ENCODE measurements at places on chromosomes 6 and 20.
A peak's percentile ranks its signal among the peaks of the same experiment; 100 is the strongest.

- DNase-seq: no peak
Observed at GRCh38 chr20:20778676-20779075, 66.2 kb upstream of the RALGAPA2 start.

DNA sequence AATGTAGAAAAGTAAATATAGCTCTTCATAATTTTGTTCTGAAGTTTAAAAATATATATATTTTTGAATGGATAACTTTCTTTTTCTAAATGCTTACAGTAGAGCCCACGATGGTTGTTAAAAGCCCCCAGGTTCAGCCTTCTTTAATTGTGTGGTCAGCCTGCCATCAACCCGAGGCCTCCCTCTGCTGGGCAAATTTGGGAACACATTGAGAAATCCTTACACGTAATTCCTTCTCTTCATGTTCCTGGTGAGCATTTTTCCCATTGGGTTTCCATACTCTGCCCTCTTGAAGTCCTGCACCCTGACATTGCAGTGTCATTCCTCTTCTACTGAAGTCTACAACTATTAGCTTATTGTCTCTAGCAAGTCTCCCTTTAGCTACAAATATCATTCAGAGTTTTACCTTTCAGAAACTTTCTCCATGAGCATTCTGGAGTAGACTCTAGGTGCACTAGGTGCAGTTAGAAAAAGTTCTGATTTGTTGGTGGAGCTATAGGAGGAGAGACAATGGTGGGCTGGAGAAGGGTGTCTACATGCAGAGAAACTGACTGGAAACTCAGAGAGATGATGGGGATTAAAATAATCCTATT, 40.6 kb downstream of the TRIM38 start:
- peak; percentile 45 for DNase-seq

- DNase-seq: no peak
Observed at GRCh38 chr6:102902471-102902870, 1509.0 kb downstream of the GRIK2 start.

GRCh38 chr6:74075323-74075722, 379.3 kb downstream of the CD109 start:
- no peak for DNase-seq

DNA sequence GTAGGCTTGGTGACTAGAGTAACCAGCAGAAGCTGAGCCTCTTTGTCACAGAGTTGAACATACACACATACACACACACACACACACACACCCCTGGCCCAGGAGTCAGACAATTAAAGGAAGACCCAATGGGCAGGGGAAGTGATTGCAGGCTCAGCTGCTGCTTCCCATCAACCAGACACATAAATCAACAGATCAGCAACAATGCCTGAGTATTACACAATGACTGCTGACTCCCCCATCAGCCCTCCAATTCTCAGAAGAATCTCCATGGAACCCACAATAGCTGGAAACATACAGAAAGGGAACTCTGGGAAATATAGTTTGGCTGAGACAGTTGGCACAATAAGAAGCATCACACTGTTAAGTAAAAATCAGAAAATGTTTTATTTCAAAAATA, 270.4 kb upstream of the PLCB4 start:
- no peak for DNase-seq

GRCh38 chr6:88565409-88565811, 398.0 kb downstream of the RNGTT start:
- no peak for DNase-seq

DNA sequence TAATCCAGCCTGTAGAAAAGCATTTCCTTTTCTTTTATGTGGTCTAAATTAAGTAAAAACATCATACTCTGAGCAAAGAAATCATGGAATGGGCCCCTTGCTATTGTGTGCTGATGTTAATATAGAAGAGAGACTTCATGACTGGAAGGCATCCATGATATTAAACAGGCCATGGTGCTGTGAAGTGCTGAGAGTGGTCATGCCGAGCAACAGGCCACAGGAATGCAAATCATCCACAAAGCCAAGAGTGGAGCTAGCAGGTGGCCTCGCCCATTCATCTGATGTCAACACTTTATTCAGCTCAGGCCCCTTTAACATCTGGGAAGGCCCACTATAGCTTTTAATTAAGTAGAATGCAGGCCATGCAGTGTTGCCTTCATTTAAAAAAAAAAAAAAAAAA, 115.2 kb upstream of the HMGCLL1 start:
- no peak for DNase-seq

- DNase-seq: no peak
Observed at GRCh38 chr6:44404715-44405099, 17.2 kb downstream of the CDC5L start.

DNA sequence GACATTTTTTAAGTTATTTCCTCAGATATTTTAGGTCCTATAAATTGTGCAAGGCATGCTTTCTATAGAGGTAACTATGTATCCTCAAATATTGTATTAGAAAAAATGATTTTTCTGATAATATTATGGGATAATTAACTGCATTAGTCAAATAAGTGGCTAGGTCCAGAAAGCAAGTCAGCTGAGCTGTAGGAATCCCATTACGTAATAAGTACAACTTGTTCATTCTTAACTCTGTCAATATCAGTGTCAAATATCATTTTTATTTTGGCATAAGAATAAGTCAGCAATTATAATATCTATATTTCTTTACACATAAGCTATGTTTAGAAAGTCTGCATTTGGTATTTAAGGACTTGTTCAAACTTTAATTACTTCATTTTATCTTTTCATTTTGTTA, 830.9 kb upstream of the GJE1 start:
- DNase-seq: no peak

- no peak for DNase-seq
Observed at GRCh38 chr6:89310929-89311328, 4.2 kb downstream of the GABRR2 start.

DNA sequence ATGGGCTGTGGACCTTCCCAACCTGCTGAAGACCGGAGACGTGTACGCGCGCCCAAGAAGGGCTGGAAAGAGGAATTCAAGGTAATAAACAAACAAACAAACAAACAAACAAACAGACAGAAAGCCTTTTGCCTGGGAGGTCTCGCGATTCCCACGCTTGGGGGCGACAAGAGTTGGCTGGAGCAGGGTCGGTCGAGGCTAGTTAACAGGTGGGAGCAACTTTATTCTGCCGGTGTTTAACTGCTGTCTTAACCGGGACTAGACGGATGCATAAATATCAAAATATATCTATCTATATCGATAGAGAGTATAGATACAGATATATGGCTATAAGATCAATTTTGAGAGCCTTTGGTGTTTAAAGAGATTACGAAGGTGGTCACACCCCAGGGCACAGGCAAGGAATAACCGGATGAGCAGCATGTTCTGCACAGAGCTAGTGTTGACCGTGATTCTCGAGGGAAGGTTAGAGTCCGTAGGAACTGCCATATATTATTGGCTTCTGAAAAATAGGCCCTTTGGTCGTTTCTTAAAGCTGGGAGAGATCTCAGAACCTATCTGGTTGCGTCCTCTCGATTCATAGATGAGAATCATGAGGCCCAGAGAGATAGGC, 514 bp downstream of the STMND1 start:
- DNase-seq: no peak

GRCh38 chr20:3459881-3460307, 10.9 kb upstream of the ATRN start:
- DNase-seq: no peak

- DNase-seq: peak; percentile 71
Observed at GRCh38 chr20:53146201-53146891, 174.2 kb downstream of the TSHZ2 start.

DNA sequence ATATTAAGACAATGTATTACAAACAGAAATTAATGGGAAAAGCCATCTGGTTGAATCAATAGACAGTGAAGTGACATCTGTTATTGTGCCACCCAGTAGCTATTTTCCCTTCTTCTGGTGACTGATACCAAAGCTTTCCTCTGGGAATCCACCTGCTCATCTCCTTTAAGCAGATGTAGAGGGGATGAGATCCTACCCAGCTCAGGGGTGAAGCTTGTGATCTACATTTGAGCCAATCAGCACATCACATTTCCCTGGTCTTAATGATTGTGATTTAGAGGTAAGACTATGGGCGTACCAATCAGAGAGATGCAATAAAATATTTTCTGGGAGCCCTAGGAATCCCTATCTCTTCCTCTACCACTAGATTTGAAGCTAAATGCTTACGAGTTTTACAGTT, 782.9 kb downstream of the PTPRT start:
- DNase-seq: no peak

DNA sequence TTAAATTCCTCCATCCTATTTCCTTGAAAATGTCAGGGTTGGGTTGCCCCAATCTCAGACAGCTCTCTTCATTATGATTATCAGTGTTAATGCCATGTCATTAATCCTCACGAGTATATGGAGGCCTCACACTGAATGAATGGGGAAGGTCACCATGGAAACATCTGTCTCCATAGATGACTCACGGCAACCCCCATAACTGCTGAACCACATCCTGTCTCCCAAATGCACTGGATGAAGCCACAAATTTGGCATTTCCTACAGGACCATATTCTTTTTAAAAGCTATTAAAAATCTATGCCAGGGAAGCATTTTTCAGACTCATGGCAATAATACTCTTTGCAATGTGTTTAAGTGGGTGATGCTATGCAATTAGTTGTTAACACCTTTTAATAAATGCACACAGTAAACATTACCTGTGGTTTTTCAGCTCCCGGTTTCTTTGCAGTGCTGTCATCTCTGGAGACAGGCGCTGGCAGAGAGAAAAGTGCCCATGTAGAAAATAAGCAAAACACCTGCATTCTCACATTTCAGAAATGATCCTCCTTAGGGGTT, 80.1 kb upstream of the PTPRK start:
- DNase-seq: peak; percentile 55

DNA sequence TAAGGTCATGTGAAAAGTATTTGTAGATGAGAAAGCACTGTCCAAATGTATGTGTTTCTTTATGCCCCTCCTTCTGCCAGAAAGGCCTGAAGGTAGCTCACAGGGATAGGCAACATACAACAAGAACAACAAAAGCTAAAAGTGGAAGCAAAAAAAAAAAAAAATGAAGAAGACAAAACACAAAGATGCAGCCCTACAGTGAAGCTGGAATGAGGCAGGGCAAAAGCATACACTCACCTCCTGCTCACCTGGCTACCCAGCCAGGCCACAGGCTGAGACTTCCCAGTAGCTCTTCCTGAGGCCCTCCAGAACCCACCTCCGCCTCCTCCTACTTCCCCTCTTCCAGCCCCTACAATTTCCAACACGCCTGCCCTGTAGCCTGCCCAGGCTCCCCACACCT, 2.4 kb downstream of the UNC5CL start:
- DNase-seq: no peak

GRCh38 chr6:83920017-83920416, 60.5 kb downstream of the CYB5R4 start:
- DNase-seq: no peak

- DNase-seq: no peak
Observed at GRCh38 chr6:74073429-74073828, 377.4 kb downstream of the CD109 start.

GRCh38 chr6:76861403-76861802, 601.9 kb downstream of the HTR1B start:
- DNase-seq: peak; percentile 9

GRCh38 chr6:107624541-107624940, 134.6 kb downstream of the SOBP start:
- DNase-seq: no peak

DNA sequence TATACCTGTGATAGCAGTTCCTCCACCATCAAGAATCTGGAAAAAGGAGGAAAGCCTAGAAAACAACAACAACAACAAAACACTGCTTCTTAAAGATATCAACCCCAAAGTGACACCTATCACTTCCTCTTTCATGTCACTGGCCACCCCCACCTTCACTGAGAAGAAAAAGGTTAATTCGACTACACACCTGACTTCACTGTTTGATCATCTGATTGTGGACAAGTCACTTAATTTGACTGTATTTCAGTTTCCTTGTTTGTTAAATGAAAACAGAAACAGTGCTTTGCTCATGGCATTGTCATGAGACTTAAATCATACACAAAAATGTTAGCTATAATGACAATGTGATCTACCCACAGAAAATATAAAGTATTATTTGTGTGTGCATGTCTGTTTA, 280.6 kb upstream of the SULF2 start:
- no peak for DNase-seq

DNA sequence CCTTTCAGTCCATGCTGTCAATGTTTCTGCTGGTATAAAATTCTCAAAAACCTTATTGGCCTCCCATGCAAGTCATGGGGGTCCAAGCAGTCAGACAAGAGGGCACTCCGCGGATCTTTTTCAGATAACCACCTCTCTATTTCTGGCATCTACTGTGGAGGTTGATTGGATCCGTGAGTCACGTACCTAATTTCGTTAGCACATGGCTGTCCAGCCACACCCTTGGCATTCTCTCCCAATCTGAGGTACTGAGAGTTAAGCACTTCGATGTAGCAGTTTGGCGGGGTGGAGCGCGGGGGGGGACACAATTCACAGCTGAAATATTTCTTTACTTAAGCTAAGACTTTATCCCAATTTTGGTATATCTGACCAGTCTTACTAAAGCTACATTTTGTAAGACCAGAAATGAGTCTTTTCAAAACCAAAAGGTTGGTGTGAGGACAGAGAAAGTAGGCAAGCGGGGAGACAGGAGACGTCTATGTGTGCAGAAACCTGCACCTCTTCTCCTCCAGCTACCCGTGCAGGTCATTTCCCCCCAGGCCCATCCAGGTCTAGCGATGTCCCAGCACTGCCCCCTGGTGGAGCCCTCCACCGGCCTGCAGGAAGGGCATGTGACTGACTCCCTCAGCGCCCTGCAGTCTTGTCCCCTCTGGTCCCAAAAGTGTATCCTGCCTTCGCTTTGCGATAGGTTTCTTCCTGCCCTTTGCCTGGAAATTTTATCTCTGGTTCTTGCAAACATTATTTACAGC, 113.1 kb downstream of the ADAT2 start:
- peak; percentile 31 for DNase-seq

DNA sequence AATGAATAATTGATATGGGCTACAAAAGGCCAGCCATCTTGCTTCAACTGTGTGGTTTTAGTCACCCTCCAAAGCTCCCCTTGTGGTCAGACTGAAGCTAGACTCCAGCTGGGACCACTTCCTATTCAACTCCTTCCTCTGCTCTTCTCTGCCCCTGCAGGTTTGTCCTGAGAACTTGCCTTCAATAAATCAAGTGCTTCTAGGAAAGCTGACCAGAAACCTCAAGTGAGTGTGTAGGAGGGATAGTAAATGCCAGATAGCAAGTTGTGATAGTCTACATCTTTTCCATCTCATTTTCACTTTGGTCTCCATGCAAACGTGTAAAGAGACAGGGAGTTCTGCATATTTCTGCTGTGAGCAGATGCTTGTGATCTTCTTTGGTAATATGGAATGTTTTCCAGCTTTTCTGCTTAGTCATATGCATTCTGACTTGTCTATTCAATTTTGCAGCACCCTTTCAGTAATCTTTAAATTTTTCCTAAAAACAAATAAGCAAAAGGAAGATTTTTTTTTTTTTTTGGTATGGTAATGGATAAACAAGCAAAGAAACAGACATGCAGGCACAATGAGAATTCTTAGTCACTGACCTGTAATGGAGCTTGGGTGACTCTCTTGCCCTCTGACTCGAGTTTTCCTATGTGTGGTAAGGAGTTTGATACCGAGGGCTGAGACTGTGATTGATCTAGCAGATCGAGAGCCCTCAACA, 201.3 kb upstream of the BTBD3 start:
- DNase-seq: no peak

Measured in activated CD4-positive, alpha-beta T cell treated with anti-CD3 and anti-CD28 coated beads, Interleukin-2, Interleukin-4, amounts not matched to agents 100 ng/mL and 50 ng/mL, durations not matched to agents 16 hours and 8 hours (primary cell).